ENCODE measurements at places on chromosomes 16 and 17.

- DNase-seq, result no peak
Measured at GRCh38 chr16:70750893-70751467, 50.0 kb downstream of the VAC14 start.

GRCh38 chr17:73480740-73481139, 163.5 kb downstream of the SDK2 start:
- DNase-seq, result no peak

DNA sequence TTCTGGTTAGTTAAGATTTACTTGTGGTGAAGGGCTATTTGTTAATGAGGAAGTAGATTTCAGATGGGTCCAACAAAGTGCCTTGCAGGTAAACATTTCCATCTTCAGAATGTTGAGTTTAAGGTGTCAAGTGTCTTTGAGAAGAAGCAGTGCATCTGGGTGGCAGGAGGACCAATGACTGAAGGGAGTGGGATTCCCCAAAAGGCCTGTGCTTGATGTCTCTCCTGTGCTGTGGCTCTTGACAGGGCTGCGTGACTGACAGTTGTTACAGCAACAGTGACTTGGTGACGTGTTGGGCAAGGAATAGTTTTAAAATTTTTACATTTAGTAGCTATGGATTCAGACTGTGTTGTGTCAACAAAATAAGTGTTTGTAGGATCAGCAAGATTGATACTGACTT, 149.9 kb downstream of the PHKB start:
- no peak for DNase-seq

DNA sequence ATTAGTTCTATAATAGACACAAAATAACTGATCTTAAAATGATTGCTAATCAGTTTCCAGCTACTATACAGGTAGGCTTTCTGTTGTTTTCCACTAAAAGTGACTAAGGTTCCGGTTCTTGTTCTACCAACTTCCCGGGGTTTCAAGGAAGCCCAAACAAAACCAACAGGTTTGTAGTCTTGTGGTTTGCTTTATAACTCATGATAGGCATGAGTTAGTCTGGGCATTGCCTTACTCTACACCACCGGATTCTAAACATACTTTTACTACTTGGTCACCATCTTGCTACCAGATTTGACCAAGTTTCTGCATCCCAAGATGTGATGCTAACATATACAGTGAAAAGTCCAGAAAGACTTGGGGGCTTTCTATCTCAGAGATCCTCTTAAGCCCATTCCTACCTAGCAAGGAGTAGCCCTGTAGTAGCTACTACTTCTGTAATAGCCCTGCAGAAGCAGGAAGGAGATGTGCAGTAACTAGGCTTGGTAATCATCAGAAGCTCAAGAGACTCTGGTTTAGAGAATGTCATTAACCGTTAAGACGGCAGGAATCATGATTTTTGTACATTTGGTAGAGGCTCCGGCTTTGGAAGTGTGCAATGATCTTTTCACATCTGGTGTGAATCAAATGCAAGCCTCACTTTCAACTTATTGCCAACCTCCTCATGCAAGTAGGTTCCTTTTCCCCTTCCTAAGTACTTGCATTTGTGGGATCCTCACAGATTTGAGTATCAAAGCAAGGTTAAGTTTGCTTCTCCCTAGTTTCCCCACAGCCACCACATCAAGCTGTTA, 1.6 kb downstream of the FAM117A start:
- no peak for DNase-seq

DNA sequence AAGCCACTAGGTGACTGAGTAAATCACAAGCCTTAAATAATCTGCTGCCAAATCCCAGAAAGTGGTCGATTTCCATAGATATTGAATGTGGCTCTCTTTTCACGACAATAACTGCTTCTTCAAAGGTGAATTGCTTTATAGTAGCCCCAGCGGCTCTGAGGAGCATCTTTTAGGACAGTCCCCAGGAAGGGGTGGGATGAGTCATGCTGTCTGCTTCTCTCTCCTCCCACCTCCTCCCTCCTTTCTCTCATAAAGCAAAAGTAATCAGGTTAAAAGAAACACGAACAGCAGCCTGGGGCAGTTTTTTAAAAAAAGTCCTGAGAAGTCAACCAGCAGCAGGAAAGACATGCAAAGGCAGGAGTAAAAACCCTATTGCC, 1.8 kb downstream of the KIAA0513 start:
- DNase-seq, result no peak

DNA sequence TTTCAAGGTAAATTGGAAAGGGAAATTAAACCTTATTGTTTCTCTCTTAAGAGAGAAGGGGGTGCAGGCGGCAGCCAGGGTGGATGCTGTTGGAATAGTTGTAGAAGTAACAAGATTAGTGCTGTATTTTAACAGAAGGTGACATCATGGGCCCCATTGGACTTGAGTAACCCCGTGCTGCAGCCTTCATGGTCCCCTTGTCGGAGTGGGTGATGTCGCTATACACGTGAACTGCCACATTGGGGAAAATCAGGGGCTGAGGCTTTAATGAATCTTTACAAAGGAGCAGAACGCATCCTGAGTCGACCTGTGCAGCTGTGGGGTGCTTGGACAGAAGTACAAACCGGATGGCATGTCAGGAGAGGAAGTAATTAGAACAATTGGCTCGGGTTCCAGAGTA, 3.2 kb downstream of the SNX11 start:
- no peak for DNase-seq

DNA sequence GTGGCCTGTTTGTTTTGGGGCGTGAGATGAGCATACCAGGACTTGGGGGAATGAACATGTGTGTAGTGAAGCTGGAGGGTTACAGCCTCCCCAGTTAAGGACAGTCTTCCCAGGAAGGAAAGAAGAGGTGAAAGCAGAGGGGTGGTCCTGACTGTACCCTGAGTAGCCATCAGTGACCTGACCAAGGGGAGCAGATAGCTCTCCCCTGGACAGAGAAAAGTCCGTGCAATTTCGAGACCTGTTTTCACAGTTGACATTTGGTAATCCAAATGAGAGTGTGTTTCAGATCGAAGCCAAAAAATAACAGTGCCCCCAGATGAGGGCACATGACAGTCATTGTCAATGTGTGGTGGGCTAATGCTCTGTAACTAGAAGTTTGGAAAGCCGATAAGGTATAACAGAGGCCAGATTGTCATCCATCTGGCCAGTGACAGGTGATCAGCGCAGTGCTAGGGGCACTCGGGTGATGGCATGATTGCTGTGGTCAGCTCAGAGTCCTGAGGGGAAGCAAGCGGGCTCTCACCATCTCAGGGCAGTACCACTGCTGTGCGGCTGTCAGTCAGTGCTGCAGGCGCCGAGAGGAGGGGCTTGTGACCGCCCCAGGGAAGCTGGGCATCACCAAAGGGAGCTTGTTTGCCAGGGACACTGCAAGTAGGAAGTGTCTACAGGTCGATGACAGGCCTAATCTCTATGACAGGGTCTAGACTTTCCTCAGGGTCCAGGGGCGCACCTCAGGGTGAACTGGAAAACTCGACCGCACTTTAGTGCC, 1.1 kb upstream of the NME2 start:
- DNase-seq, result no peak

DNA sequence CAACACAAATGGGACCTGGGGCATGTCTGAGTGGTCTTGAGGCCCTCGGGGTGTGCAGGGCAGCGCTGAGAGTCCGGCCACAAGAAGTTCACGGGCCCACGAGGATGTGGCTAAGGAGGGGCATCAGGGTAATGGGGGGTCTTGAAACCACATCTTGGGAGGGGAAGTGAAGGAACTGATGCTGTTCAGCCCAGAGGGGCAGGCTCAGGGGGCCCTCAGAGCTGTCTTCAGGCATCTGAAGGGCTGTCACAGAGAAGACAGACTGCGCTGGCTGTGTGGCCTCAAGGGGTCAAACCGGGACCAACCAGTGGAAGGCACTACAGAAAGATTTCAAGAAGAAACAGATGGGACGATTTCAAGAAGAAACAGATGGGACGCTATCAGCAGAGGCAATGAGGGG, 45.1 kb downstream of the ZNF423 start:
- DNase-seq, result no peak

DNA sequence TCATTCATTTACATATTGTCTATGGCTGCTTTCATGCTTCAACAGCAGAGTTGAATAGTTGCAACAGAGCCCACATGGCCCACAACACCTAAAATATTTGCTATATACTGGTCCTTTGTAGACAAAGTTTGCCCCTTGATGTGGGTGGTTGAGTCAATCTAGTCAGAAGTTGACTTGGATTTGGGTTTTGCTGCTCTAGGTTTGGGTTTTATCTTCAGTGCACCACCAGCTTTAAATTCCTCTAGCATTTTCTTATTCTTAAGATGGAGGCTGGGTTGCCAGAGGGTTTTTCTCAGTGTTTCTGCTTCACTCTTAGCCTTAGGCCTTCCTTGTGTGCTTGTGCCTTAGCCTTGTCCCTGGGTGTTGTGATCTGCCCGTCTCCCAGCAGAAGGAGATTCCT, 51.0 kb downstream of the CCDC182 start:
- DNase-seq, result no peak

GRCh38 chr16:48613061-48613957, 3.3 kb upstream of the N4BP1 start:
- no peak for DNase-seq

DNA sequence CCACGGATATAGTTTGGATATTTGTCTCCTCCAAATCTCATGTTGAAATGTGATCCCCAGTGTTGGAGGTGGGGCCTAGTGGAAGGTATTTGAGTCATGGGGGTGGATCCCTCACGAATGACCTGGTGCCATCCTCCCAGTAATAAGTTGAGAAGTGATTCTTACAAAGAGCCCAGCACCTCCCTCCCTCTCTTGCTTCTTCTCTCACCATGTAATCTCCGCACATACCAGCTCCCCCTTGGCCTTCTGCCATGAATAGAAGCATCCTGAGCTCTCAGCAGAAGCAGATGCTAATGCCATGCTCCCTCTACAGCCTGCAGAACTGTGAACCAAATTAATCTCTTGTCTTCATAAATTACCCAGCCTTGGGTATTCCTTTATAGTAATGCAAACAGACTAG, 41.9 kb upstream of the RBBP6 start:
- DNase-seq, result no peak

DNA sequence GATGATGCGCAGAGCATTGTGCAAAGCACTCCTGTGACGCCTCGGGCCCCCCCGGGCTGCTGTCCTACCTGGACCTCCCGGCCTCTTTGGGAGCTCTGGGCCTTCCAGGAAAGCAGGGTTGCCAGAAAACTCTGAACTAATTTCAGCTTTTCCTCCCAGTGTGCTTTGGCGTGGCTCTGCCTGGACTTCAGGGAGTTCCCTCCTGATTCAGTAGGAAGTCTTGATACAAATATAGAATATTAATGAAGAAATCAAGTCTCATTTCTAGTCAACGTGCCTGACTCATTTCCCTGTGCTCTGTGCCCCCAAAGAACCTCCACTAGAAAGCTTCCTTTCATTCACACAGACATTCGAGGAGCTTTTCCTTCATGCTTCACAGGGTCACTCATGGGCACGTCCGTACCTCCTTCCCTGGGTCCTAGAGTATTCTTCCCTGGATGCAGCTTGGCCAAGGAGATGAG, 84.0 kb upstream of the NOL11 start:
- no peak for DNase-seq

DNA sequence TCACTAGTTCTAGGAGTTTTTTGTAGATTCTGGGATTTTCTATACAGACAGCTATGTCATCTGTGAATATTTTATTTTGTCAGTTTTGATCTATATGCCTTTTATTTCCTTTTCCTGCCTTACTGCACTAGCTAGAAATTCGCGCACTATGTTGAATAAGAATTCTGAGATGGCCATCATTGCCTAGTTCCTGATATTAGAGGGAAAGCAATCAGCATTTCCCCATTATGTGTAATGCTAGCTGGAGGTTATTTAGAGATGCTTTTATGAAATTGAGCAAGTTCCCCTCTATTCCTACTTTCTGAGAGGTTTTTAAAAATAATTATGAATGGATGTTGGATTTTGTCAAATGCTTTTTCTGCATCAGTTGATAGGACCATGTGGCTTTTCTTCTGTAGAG, 23.8 kb downstream of the MPRIP start:
- no peak for DNase-seq

GRCh38 chr16:74700438-74701225, at the start of gene MLKL:
Gene MLKL (minus strand): TSS chr16:74700862. CDS start chr16:74695757, 5,105 bp downstream.
- no peak for DNase-seq

GRCh38 chr16:28623172-28623711, 13.4 kb upstream of the SULT1A1 start:
- no peak for DNase-seq

DNA sequence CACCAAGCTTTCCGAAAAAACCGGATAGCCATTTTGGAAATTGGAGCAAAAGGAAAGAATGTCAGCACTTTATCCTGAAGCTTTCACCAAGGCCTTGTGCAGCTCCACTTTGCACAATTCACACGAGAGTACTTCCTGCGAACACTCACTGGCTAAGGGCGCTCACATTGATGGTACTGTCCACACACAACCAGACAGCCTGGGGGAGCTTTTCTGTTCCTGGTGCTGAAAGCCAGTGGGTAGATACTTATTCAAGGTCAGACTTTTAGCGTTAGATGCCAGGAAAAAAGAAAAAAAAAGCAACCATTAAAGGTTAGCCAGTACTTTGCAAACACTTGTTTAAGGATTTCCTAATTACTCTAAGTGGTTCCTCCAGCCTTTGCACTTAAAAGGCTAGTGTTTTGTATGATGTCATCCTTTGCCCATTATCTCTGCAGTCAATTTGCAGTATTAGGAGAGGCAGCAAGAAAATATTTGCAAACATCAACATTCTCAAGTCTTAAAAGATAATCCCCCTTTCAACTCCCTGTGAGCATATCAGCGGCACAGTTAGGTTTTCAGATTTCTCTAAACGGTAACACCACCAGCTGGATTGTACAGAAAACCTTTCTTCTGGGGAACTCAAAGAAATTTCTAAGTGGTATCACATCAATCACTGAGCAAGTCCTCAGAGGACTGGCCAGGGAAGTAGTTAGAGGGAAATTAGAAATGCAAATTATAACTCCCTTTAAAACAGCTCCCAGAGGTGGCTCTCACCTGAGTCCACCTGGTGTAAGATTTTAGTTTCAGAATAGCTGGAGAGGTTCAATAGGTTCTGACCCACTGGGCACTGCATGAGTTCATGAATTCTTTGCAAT, 243.4 kb upstream of the IRX5 start:
- DNase-seq, result no peak

- no peak for DNase-seq
Measured at GRCh38 chr16:67050796-67051195, 21.8 kb downstream of the CBFB start.

DNA sequence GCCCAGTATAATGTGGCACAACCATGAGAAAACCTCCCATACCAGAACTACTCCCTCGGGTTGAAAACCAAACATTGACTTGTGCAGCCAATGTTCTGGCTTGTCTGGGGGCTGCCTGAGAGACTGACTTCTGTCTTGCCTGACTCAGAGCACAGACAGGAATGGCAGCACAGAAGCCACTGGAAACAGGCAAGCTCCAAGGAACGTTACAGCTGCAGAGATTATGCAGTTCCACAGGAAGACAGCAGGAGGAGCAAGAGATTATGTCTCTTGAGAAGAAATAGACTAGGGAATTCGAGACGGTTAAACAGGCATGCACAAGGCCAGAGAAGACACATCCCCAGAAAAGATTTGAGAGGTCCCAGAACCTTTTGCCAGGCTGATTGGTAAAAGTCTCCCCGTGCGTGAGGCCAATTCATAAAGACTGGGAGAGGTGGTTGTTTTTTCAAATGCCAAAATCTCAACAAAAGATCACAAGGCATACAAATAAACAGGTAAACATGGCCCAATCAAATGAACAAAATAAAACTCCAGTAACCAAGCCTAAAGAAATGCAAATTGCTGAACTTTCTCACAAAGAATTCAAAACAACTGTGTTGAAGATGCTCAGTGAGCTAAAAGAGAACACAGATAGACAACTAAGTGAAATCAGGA, 90.6 kb upstream of the CDH5 start:
- peak; percentile 15 for DNase-seq

- DNase-seq, result peak; percentile 20
Measured at GRCh38 chr16:90019543-90020259, 445 bp upstream of the DBNDD1 start.

All from NCI-H187 (cell line).